Stimulated activated CD4-positive, alpha-beta T cell treated with anti-CD3 and anti-CD28 coated beads, Interleukin-4, amount 100 ng/mL, for 24 hours (primary cell): ENCODE measurements at places on chromosomes 4 and X.

GRCh38 chrX:119726900-119727555 is 31.4 kb upstream of the SOWAHD start:
- DNase-seq = no peak

- DNase-seq = no peak
Measured at GRCh38 chr4:84708406-84709135, 125.6 kb downstream of the CDS1 start.

DNA sequence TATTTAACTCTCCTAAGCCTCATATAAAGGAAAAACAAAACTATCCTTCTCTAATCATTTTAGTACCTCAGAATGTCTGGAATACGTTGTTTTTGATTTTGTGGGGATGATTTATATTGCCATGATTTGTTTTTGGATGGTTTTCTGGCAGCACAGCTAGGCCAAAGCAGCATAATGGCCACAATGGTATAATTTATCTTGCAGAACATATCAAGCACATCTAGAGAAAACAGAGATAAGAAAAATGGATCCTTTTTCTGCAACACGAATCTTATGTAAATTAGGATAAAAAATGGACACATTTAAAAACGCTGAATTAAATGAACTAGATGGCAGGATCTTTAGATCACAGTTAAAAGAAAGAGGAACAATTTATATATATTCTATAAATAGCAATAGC is 269.9 kb upstream of the FAT4 start:
- no peak for DNase-seq

- DNase-seq = no peak
Measured at GRCh38 chr4:137390707-137391106, 141.6 kb downstream of the PCDH18 start.

DNA sequence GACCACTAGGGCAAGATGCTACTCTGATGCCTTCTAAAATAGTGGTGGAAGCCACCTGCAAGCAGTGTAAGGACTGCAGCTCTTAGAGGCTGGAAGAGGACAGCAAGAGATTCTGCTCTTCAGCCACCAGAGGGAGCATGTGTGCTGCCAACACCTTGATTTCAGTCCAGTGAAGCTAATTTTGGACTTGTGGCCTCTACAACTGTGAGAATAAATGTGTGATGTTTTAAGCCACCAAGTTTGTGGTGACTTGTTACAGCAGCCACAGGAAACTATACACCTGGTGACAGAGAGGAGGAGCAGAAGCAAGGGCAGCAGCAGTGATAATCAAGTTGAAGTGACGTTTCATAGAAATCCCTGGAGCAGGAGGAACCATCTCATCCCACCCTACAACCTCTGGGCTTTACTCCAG is 55.9 kb downstream of the FGFBP1 start:
- peak; percentile 50 for DNase-seq

DNA sequence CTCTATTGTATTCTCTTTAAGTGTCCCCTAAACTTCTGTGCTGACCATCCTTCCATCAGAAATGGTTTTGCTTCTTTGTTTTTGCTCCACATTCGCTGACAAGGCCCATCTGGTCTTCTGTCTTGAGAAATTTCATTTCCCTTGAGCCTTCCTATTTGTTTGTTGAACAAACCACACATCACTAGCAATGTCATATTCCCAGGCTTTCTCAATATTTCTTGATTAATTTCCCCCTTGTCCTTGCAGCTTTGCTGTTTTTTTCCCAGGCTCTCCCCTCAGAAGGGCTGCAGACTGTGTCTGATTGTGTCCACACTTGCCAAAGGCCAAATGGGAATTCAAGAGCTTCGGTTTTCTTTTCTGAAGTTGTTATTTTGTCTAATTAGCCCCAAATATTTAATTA is 158.9 kb downstream of the MID1IP1 start:
- DNase-seq = no peak

DNA sequence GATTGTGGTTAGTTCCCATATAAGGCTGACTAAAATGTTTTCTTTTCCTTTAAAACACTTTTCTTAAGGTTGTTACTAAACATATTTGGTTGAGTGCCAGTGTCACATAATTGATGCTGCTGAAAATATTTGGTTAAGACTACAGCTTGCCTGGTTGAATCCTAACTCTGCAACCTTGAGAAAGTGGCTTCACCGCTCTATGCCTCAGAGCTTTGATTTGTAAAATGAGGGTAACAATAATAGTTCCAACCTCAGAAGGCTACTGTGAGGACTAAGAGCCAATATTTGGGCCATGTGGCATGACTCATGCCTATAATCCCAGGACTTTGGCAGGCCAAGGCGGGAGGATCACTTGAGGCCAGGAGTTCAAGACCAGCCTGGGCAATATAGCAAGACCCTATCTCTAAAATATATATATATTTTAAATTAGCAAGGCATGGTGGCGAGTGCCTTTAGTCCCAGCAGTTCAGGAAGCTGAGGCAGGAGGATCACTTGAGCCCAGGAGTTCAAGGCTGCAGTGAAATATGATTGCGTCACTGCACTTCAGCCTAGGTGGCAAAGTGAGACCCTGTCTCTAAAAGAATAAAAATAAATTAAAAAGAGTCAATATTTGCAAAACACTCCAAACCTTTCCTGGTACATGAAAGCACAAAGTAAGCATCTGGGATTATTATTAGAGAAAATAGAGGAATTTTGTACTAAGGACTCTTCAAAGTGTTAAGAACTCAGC is 7.1 kb upstream of the NEIL3 start:
- no peak for DNase-seq

DNA sequence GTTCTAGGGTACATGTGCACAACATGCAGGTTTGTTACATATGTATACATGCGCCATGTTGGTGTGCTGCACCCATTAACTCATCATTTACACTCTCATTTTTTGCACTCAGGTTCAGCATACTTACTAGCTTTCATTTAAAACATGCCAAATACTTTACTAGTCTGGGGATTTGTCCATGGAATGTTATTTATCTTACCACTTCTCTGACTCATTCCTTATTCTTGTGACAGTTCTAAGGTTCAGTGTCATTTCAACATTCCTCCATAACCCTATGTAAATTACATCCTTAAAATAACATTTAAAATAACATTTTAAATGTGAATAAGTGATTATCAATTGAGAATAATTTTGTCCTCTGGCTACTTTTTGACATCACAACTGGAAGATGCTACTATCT is 19.5 kb upstream of the SYTL5 start:
- no peak for DNase-seq

DNA sequence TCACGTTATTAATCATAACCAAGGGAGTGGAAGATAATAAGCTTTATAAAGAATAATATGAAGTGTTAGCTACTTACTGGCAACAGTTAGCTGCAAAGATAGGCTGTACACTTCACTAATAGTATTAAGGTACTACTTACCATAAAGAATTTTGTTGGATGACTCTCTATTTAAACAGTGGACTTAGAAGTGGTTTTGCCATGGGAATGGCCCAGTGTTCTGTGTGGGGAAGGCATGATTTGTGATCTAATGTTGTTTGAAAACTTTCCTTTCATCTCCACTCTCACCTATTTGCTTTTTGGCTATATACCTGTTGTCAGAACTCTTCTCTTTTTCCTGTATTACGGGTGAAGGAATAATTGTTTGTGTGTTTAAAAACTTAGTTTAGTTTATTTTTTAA is 23.0 kb downstream of the FHDC1 start:
- DNase-seq = no peak

GRCh38 chrX:123277821-123278220 is 93.7 kb downstream of the GRIA3 start:
- DNase-seq = no peak

DNA sequence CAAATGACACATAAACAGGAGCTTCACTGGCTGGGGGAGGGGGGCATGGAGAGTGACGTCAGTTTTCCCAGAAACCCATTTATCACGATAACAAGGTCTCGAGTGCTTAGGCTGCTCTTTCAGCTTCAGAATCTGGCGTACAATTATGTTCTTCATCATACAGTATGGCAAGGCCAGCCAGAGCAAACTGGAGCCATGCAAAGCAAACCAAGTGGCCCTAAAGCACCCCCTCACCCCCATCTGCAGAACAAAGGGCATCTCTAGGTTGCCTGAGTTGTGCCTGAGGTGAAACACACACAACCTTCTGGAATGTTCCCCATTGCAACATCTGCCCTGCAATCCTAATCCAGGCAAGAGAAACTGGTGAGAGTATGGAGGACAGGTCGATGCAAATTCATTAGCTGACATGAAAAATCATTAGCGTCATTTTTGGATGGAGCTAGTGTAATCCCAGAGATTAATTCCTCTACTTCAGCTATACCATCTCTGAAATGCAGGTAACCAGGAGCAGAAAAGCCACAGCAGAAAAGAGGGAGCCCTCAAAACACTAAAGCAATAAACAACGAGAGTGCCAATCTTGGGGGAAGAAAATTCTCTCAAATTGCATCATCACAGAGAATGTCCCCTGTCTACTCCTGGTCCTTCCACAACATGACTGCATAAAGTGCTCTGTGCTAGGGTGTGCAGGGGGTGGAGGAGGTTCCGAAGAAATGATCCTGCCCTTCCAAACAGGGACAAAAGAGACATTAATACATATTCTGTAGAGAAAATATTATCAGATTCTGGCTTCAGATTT is 1.8 kb downstream of the SEPTIN6 start:
- peak; percentile 74 for DNase-seq
